ENCODE measurements at places on chromosomes 16 and 17.

DNA sequence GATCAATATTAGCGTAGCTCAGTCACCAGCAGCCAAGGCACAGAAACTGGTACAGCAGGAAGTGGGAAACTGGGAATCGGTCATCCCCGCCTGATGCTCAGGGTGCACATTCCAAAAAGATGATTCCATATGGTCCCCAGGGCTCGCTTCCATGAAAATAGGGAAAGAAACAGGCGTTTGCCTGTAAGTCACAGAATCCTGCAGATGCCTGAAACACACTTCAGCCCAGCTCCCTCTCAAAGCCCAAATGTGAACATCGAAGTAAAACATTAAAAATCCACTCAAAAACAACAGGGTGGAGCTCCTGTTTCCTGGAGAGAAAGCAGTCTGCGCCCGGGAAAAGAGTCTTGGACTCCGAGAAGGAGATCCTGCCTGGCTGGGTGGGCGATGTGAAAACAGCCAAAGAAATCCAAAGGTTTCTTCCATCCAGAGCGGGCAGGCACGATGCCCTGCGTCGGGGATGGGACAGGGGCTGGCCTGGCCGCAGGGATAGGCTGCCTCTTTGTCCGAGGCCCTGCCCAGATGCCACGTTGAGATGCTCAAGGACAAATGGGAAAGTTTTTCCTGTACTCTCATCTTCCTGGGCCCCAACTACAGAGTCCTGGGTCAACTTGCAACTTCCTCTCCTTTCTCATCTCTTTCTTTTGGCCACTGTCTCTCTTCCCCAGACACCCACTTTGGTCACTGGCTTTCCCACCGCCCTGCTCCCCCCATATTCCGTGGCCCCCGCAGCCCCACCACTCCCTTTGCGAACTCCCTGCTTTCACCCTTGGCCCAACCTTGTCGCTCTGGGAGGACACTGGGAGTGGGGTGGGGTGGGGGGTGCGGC lies 743 bp downstream of the WIPI1 start:
- DNase-seq = no peak

GRCh38 chr17:78142119-78142861 lies 3.9 kb upstream of the C17orf99 start:
- DNase-seq = no peak

GRCh38 chr17:57475796-57476195 lies 219.5 kb downstream of the MSI2 start:
- DNase-seq = no peak

GRCh38 chr17:39208136-39208535 lies 8.1 kb downstream of the RPL19 start:
- no peak for DNase-seq

GRCh38 chr17:60594734-60595133 lies 5.3 kb upstream of the PPM1D start:
- no peak for DNase-seq

DNA sequence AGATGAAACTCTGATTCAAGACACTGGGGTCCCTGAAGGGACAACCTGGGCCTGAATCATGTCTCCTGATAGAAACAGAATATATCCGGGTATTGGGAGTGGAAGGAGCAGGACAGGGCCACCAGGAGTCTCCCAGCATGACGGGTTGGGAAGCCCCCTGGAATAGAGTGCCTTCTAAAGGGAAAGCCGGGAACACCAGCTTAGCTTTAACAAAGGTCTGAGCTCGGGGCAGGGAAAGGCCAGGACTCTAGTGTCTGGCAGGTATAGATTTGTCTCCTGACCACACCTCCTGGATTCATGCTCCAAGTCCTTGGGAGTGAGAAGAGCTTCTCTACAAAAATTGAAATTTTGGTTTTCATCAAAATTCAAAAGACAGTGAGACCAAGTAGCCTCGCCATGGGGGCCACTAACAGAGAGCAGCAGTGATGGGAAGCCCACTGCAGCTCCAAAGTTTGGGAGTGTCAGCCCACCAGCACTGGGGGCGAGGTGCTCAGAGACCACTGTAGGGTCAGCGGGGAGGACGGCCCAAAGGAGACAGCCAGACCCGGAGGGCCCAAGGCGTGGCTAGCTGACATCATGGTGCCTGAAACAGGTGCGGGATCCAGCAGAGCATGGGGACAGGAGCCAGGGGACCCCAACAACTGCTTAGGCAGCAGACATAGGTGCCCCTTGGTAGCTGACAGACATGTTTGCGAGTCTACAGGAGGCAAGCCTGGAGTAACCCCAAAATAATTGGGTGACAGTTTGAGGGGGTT lies 81.0 kb downstream of the C16orf78 start:
- no peak for DNase-seq

- no peak for DNase-seq
These were observed 275.2 kb downstream of the MAF start for GRCh38 chr16:79325226-79325945.

GRCh38 chr17:47213540-47213939 lies 4.4 kb downstream of the MYL4 start:
- no peak for DNase-seq

DNA sequence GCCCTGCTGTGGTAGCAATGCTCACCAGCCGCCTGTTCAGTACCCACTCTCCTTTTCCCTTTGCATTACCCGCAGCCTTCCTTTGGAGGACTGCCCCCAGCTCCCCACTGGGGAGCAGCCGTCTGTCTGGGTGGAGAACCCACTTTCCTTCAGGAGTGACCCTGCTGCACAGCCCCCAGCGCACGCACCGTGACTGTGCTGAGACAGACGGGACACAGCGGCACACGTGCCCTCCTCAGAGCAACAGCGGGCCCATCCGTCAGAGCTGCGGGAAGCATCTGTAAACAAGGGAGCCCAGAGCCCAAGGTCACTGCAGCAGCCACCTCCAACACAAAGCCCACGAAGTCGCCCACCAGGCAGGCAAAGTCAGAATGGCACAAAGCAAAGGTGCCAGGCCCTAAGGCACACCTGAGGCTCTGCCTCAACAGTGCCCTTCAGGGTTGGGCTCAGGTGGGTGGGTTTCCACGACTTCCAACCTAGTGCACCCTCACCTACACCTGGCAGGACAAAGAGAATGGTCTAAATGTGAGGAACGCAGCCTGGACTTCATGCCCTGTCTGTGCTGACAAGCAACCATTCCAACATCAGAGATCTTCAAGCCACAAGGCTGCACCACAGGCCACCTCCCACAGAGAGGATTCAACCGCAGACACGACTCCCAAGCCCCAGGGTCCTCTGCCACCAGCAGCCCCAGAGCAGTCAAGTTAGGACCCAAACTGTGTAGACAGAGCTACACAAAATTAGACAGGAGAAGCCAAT lies 9.9 kb downstream of the AXIN1 start:
- DNase-seq = no peak

Measured in GM20000 (cell line).